Stimulated activated CD4-positive, alpha-beta T cell treated with anti-CD3 and anti-CD28 coated beads, Interleukin-12 subunit alpha, Interleukin-12 subunit beta, amount 100 ng/mL, for 4 hours (primary cell): ENCODE measurements at places on chromosomes 2 and 18.

DNA sequence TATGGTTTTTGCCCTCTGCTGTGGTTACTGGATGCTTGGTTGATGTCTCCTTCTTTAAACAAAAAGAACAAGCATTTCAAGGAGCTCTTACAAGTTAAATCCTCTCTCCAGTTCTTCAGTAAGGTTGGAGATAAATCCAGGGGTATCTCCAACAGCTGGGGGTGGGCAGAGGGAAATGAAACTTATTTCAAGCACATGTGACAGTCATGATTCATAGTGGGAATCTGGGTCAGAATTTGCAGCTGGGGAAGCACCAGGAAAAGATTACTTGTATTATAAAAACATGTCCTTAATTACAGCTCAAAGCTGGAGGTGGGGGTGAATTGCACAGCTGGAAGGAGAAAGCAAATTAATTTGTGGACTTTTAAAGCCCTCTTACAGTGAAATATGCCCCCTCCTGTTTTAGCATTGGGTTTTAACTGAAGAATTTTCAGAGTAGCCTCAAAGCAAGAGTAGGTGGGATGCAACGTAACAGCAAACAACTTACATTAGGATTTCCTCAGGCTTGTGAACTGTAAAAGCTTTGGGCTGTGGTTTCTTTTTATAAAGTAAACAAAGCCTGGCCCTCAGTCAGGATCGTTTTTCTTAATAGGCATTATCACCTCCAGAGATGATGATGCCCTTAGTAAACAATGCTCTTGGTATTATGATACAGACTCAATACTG is 596.4 kb downstream of the NYAP2 start:
- DNase-seq: no peak

- no peak for DNase-seq
These were observed 72.8 kb upstream of the POU3F3 start for GRCh38 chr2:104781151-104781550.

DNA sequence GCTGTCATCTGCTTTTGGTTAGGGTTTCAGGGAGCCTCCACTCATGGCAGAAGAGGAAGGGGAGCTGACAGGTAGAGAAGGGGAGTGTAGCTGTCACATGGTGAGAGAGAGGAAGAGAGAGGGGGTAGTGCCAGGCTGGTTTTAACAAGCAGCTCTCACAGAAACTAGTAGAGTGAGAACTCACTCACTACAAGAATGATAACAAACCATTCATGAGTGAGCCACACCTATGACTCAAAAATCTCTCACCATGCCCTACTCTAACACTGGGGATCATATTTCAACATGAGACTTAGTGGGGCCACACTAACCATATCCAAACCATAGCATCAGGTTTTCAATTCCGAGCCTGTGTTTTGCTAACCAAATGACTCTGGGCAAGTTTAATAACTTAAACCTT is 274.9 kb upstream of the VWC2L start:
- DNase-seq: no peak

- no peak for DNase-seq
These were observed 56.1 kb downstream of the DYNAP start for GRCh38 chr18:54647176-54647575.

DNA sequence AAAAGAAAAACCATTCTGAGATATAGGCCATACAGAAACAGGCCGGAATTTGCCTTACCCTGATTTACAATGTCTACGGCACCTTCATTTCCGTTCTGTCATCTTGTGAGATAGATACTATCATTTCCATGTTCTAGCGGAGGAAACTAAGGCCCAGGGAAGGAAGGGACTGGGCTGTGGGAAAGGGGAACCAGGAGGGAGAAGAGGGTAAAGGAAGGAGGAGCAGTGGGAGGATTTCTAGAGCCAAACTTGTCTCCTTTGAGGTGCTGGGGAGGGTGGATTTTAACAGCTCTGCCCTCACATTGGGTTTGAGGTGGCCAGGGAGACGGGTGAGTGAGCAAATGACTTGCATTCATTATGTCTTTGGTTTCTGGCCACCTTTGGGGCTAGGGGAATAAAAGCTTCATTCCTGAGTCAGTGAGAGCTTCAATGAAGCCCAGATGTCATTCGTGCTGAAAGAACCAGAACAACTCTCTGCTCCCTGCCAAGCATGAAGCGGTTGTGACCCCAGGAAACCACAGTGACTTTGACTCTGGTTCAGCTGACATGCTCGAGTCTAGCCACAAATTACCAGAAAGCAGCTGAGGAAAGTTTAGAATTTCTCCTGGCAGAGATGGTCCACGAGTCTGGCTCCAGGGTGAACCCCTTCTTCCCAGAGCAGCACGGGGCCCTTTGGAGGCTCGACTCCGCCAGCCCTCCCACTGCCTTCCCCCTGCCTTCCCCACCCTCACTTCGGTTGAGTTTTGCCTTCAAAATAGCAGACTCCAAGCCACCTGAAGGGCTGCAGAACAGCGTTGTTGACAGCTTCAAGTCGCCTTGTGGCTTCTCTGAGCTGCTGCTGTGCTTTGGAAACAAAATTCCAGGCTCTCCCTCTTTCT is 3.8 kb downstream of the ACTG2 start:
- no peak for DNase-seq

DNA sequence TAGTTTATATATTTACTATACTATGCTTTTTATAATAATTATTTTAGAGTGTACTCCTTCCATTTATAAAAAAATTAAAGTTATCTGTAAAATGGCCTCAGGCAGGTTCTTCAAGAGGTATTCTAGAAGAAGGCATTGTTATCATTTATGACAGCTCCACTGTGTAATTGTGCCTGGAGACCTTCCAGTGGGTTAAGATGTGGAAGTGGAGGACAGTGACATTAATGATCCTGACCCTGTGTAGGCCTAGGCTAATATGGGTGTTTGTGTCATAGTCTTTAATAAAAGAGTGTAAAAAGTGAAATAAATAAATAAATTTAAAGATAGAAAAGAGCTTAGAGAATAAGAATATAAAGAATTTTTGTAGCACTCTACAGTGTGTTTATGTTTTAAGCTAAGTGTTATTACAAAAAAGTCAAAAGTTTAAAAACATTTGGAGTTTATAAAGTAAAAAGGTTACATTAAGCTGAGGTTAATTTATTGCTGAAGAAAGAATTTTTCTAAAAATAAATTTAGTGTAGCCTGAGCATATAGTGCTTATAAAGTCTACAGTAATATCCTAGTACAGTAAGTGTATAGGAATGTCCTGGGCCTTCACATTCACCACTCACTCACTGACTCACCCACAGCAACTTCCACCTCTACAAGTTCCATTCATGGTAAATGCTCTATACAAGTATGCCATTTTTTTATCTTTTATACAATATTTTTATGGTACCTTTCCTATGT is 190.0 kb upstream of the SESTD1 start:
- DNase-seq: no peak

GRCh38 chr2:206173147-206173546 is 13.5 kb downstream of the EEF1B2 start:
- DNase-seq: no peak

GRCh38 chr2:9918275-9918674 is 33.2 kb upstream of the GRHL1 start:
- DNase-seq: no peak

DNA sequence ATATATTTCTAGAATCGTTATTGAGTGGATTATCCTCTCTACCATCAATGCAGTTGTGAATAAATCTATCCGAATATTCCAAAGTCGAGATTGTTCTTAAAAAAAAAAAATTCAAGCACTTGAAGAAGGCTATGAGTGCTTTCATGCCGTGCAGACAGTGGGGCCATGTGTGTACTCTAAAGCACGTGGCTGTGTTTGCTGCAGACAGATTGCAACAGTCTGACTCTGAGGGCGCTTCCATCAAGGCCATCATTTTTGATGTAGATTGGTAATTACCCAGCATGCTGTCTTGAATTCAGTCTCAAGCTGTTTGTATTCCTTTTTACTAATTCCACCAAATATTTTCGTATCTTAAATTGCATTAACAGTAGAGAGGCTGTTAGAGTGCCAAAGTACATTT is 325.9 kb upstream of the LINC00305 start:
- no peak for DNase-seq

DNA sequence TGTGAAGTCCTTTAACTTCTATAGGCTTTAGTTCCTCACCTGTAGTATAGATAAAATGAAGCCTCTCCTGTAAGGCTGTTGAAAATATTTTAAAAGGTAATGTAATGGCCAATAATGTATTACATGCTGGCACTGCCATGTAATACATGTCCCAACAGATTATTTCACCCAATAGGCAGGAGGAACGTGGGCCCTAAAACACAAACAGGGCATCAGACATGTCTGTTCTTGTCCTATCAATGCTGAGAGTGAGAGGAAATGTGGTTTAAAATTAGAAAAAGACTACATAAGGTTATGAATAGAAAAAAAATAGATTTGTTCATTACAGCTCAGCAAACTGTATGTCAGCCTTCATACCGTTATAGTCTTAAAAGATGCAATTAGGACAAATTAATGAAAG is 492.7 kb upstream of the DDX18 start:
- DNase-seq: no peak

- DNase-seq: no peak
These were observed 3.4 kb downstream of the SGPP2 start for GRCh38 chr2:222427646-222428301.

GRCh38 chr2:152445791-152446201 is 110.8 kb downstream of the FMNL2 start:
- DNase-seq: no peak

DNA sequence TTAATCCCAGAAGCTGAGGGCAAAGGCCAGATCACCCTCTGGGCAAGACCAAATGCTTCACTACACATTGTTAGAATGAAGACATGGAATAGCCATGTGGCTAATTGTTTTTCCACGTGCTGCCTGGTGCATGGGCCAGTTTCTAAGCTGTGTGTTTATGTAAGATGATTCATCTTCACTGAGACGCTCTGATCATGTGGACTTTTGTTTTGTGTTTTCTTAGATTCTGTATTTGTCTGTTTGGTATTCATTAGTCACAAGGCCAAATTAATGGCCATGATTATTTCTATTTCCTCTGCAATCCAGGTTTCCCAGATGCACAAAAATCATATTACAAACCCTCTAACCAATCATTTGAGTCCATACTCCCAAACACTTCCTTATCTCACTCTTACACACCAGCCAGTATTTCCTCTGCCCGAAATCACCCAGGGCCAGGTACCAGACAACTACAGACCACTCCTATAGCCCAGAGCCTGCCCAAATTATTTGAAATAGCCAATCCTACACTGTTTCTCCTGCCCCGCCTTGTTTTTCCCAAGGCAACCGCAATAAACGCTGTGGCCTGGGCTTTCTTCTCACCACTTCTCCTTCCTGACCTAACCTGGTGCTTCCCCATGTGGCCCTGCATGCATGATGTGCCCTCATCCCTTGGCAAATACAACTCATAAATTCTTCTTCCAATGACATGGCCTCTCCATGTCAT is 94.2 kb upstream of the SP3 start:
- DNase-seq: no peak

- no peak for DNase-seq
These were observed 16.7 kb downstream of the ARHGEF4 start for GRCh38 chr2:130853391-130853790.

DNA sequence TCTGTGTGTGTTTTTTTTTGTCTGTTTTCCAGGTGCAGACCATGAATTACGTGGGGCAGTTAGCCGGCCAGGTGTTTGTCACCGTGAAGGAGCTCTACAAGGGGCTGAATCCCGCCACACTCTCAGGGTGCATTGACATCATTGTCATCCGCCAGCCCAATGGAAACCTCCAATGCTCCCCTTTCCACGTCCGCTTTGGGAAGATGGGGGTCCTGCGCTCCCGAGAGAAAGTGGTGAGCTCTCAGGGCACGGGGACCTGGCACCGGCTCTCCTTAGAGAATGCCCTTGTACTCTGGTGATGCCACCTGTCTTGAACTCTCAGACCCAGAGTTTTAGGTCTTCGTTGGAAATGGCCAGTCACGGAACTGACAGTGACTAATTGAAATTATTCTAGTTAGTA is 19.1 kb downstream of the LPIN1 start:
- no peak for DNase-seq

- DNase-seq: peak; percentile 34
These were observed 87.0 kb downstream of the ALPK2 start for GRCh38 chr18:58541789-58542425.

DNA sequence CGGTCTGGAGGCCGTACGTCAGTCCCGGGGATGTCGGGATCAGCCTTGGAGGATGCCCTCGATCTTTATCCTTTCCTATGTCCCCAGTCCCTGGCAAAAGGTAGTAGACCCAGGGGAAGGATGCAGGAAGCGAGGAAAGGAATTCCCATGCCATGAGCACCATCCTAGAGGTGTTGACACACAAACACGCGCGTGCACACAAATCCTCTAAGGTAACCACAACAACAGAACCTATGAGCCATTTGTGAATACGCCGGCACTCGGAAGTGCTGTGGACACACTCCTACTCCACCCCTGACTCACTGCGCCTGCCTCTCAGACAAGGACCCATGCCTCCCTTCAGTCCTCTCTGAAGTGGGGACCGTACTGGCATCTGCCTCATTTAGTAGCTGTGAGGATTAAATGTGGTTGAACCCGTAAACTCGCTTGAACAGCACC is 11.3 kb upstream of the MLPH start:
- DNase-seq: peak; percentile 26

DNA sequence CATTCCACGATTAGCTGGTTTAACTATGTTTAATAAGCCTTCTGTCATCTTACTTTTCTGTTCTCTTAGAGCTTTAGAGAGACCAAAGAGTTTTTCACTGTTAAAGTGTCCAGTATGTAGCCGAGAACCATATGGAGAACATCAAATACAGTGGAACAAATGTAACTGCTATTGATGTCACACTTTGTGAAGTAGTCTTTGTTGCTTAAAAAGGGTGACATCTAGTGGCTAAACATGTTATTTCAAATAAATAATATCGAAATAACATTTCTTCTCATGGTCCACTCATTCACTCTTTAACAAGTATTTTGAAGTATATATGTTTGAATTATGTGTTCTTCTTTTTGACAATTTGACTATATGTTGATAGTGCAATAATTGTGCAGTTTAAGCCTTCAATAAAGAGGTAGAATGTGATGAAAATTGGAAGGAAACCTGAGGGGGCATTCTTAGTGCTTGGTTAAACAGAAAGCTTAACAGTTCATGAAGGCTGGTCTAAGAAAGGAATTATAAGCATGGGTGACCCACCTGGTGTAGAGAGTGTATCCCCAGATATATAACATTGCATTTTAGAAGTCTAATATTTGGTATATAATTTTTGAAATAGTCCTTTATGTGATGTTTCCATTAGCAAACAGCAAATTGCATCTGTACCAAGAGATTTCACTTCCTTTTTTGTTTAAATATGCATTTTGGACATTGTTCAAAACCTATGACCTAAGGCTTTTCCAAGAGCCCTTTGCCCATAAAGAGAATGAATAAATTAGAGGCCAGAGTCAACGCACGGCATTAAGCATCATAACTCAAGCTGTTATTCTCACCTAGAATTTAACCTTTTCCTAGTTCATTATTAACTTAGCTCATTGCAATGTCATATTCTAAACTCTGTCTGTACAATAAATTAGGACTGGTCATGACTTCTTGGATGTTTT is 112.1 kb downstream of the KYNU start:
- DNase-seq: no peak

DNA sequence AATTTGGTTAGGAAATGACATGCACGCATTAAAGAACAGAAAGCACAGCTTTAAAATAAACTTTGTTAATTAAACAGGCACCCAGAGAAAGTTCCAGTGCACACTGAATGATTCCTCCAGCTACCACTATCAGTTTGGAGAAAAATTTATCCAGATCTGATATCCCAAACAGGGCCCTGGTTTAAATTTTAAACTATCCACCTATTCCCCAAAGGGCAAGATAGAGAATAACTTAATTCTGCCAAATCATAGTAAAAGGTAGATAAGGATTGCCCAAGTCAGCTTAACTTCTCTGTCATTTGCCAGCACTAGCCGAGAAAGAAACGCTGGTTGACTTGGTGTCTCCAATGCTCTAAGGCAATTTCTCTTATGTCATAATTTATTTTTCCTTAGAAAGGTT is 321.9 kb upstream of the PKDCC start:
- DNase-seq: no peak
